ENCODE measurements at places on chromosomes 5 and 9. TPM values are rescaled to one million over a fixed set of nuclear protein-coding genes. Genes with fewer than 3 reads are reported as not detected.

DNA sequence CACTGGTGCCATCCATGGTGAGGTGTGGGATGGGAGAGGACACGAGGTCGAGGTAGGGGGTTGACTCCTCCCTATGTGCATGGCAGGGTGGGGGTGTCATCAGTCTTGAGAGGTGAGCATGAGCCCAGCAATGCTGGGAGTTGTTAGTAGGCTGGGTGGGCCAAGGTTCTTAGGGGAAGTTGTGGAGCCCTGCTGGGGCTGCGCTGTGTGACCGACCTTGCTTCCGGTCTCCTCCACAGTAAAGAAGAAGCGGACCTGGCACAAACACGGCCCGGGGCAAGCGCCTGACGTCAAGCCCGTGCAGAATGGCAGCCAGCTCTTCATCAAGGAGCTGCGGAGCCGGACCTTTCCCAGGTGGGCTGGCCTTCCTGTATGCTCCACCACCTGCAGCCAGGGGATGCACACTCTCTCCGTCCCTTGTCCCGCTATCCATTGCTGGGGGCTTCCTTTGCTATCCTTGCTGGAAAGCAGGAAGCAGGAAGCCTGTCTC lies 59.8 kb downstream of the PHF2 start:
- no peak for DNase-seq

TPRN gene
- 9.0 TPM for total RNA-seq

- DNase-seq, result no peak
These were observed 172.1 kb downstream of the PPP2R2B start for GRCh38 chr5:146706321-146706972.

DNA sequence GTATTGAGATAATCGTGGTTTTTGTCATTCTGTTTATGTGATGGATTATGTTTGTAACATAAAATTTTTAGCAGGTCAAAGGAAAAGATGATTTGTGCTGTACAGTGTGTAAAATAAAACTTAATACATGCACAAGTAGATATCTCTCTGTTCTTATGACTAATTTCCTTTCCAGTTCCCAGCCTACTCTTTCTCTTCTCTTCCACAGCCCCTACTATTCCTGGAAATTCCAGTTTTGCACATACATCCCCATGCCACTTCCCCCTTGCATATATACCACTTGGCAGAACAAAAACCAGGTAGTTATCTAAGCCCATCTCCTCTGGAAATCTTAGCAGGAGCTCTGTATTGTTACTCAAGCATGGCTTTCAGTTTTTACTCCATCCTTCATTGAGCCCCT lies 20.2 kb downstream of the TEK start:
- no peak for DNase-seq

WNT8A gene
- total RNA-seq, result not detected

GRCh38 chr5:20029266-20029665 lies 41.3 kb upstream of the CDH18 start:
- no peak for DNase-seq

ACOT12 gene
- total RNA-seq, result not detected

SLC12A7 gene
- total RNA-seq, result 13.5 TPM

GHR gene
- total RNA-seq, result not detected

SLC27A6 gene
- total RNA-seq, result not detected

DNA sequence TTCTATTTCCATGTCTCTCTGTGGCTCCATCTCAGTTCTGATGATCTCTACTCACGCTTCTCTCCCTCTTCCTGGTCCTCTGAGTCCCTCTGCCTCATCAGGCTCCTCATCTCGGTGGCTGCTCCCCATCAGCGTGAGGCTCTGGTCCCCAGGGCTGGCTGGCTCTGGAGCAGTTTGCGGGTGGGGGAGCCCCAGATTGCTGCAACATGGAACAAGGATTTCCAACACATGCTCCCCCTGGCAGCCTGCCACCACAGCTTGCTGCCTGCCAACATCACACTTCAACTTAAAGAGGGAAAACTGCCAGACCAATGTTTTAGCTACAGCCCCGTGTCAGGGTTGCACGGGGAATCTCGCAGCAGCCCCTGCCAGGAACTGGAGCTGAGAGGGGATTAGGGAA lies 77.2 kb upstream of the NEK6 start:
- DNase-seq, result no peak

LECT2 gene
- total RNA-seq, result not detected

GRCh38 chr5:137564398-137564961 lies 65.4 kb upstream of the SPOCK1 start:
- DNase-seq, result no peak

- no peak for DNase-seq
These were observed 353.7 kb downstream of the SLCO4C1 start for GRCh38 chr5:101942321-101942882.

DNA sequence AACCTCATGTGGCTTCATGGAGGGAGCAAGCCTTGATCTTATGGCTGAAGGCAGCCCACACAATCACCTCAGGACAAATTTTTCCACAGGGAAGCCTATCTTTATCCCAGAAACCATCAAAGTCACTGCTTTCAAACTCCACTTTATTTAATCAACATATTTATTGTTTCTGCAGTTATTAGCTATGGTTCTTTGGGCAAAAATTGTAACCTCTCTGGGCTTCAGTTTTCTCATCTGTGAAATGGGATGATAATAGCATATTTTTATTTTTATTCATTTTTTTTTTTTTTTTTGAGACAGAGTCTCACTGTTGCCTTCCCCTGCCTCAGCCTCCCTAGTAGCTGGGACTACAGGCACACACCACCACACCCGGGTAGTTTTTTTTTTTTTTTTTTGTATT lies 2.1 kb upstream of the RPS14 start:
- no peak for DNase-seq

GRCh38 chr5:140391312-140391711 lies 10.3 kb upstream of the ANKHD1 start:
- DNase-seq, result no peak

DNA sequence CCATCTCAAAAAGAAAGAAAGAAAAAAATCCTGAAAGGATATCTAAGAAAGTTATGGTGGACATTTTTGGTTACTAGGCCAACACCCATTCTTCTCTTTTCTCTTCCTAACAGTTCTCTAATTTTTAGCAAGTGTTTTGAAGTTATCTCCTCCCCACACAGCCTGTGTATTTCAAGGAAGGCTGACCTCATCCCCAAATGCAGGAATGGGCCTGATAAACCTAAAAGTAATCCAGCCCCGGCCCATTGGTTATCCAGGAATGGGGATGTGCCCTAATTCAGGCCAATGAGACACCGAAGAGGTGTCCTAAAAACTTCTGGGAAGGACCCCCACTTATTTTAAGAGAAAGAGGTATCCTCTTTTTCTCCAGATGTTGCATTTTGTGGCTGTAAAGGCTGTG lies 46.6 kb downstream of the F2R start:
- no peak for DNase-seq

- no peak for DNase-seq
These were observed 214.7 kb upstream of the TLX3 start for GRCh38 chr5:171094356-171094755.

DNA sequence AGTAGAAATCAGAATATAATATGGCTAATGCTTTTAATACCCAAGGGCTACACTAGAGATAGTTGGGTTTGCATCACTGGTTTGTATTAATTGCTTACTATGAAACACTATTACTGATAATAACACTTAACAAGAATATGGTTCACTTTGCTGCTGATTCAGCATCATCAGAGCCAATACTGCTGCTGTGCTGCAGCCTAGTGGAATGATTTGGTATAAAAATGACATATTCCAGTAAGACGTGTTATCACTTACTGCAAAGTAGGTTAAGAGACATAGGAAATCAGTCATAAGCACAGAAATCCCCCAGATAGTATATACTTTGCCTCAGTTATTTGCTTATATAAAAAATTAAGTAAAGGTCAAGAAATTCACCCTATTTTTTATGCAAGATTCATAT lies 2.8 kb downstream of the CDH10 start:
- no peak for DNase-seq

RELL2 gene
- 8.1 TPM for total RNA-seq

DNA sequence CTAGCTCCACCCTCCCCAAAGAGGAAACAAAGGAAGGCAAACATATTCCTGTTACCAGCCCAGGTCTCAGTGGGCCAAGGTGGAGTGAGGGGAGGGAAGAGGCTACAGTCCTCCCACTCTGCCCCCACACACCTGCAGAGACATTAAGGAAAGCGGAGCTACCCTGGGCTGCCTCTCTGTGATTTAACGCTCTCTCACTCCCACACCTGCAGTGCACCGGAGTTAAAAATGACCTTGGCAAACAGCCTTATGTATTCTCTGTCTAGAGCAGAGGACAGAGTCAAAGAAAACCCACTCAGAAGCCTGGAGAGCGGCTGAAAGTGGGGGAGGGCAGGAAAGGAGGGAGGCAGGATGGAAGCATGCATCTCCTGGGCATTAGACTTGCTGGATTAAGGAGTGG lies 32.7 kb downstream of the KCNIP1 start:
- peak; percentile 13 for DNase-seq

- no peak for DNase-seq
These were observed 114.6 kb upstream of the SAP30L start for GRCh38 chr5:154331232-154331631.

- DNase-seq, result no peak
These were observed 10.2 kb downstream of the FOXI1 start for GRCh38 chr5:170115925-170116324.

GRCh38 chr5:180052211-180052818 lies 19.2 kb downstream of the RNF130 start:
- no peak for DNase-seq

- DNase-seq, result no peak
These were observed 881 bp downstream of the SUB1 start for GRCh38 chr5:32586276-32586599.

DNA sequence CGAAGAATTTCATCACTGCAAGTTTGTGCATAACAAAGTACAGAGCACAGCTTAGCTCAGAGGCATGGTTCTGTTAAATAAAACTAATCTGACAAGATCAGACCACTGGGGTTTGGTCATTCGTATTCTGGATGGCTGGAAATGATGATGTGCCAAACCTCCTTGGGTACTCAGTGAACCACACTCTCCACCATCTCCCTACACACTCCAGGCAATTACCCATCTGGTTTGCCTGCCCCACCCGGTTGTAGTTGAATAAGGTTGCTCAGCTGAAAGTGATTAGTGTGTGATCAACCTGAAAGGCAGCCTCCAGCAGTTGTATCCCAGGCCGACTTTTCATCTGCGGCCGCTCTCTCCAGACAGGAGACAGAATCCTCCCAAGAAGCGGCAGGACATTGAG lies 371.4 kb downstream of the TLE1 start:
- DNase-seq, result no peak
